ENCODE measurements at places on chromosomes 2 and 18.

- DNase-seq = no peak
These were observed at the start of gene STK39 for GRCh38 chr2:168247341-168248261. Gene STK39, minus strand, starts transcription at chr2:168247595. Its CDS starts 160 bp downstream, at chr2:168247435.

DNA sequence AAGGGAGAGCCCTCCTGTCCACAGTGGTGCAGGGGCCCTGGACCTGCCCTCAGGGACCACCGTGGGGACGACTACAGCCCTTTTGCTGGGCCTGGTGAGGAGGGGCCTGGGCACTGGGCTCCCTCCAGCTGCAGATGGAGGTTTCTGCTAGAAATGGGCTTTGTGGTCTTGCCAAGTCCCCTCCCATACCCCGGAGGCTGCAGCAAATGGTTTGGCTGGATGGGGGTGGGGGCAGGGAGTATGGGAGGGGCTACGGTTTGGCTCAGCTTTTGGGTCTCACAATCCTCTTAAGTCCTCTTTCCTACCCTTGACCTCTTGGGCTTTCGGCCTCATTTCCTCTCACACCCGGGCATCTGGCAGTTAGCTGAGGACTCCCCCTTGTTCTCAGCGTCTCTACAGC is 21.7 kb downstream of the TET3 start:
- DNase-seq = no peak

DNA sequence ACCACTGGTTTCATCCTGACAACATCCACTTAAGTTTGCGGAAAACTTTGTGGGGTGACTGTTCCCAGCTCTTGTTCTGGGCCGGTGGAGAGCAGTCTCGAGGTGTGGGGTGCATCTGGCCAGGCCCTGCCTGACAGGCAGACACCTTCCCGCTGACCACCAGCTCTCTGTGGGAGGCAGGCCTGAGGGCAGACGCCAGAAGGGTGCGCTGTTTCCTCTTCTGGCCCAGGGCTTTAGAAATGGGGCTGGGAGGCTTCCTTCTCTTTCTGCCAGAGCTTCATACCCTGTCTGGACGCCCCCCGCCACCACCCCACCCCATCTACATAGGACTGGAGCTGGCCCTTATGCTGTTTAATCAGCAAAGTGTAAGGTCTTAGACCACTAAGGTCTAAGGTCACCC is 263.8 kb downstream of the LOXHD1 start:
- no peak for DNase-seq

GRCh38 chr2:46268196-46268595 is 29.0 kb upstream of the EPAS1 start:
- DNase-seq = no peak

GRCh38 chr2:69720404-69720803 is 21.5 kb upstream of the ANXA4 start:
- no peak for DNase-seq
